Fibroblast of skin of right biceps (primary cell): ENCODE measurements at places on chromosomes 1 and 21.

DNA sequence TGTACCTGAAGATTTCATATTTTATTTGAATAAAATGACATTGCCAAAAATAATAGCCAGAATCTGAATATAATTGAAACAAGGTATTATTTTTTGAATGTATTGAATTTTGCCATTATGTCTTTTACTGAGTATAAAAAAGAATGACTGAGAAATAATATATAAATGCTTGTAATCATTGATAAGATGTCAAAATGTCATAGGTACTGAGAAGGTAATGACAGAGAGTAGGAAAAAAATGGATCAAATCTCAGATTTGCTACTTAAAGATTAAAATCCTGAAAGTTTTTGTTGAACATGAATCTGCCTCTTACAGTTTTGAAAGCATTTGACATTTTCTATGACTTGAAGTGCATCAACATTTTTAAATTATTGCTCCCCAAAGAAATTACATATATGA lies 1069.9 kb upstream of the ADGRL4 start:
- no peak for DNase-seq

- DNase-seq: no peak
These were observed 784.4 kb upstream of the ADGRL4 start for GRCh38 chr1:79790950-79791349.

- peak; percentile 80 for DNase-seq
These were observed 80.3 kb downstream of the RNF220 start for GRCh38 chr1:44485229-44485933.

DNA sequence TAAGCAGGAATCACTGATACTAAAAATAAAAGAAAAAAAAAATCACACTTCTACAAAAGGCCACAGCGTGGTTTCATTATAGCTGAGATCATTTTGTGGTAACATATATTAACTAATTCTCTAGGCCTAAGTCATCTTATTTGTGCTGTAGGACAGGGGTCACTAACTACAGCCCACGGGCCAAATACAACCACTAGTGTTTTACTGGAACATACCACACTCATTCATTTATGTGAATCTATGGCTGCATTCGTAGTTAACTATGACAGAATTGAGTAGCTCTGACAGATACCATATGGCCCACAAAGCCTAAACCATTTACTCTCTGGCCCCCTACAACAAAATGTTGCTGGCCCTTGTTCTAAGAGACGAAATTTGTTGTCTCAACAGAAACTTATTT lies 224.4 kb downstream of the VAV3 start:
- no peak for DNase-seq

DNA sequence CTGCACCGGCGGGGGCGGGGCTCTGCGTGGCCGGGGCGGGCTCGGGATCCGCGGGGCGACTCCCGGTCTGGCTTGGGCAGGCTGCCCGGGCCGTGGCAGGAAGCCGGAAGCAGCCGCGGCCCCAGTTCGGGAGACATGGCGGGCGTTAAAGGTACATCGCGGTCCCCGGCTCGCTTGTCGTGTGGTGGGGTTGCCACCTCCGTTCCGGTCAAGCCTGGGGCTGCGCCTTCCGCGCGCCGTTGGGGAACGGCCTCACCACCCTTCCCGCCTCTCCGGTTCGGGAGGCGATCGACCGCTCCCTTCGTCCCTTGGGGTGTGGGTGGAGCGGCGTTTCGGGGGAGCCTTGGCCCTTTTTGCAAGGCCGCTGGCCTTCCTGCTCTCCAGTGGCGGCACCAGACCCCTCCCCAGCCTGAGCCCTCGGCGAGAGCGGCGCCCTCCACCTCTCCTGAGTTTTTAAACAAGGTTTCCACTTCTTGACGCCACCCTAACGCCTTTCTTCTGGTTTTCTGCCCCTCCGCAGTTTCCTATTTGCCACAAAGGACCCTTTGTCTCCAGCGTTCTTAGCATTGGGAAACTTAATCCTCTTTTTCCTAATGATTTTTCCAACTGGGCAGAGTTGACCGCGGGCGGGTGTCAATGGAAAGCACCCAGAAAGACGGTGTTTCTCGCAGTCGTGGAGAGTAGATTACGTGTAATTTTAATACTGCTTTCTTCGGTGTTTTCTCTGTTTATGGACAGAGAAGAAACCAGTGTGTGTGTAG lies at the start of the genes LEPR and LEPROT:
Gene LEPR (plus strand): TSS at position 79 of the 761 bp plus-strand sequence. CDS start 144,898 bp downstream, outside the sequence.
Gene LEPROT (plus strand): TSS at position 79 of the 761 bp plus-strand sequence. CDS start 57 bp downstream, at position 136.
- DNase-seq: no peak

- peak; percentile 39 for DNase-seq
These were observed 90.3 kb downstream of the SCMH1 start for GRCh38 chr1:41151846-41152245.

- peak; percentile 74 for DNase-seq
These were observed 55.8 kb downstream of the SLC9A1 start for GRCh38 chr1:27099135-27099586.

DNA sequence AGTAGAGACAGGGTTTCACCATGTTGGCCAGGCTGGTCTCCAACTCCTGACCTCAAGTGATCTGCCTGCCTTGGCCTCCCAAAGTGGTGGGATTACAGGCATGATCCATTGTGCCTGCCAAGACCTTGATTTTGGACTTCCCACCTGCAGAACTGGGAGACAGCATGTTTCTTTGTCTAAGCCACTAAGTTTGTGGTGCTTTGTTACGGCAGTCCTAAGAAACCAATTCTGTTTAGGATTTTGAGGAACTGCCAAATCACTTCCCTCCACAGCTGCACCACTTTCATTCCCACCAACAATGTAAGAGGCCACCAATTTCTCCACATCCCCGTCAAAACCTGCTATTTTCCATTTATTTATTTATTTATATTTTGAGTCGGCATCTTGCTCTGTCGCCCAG lies 46.1 kb downstream of the CHAF1B start:
- no peak for DNase-seq

DNA sequence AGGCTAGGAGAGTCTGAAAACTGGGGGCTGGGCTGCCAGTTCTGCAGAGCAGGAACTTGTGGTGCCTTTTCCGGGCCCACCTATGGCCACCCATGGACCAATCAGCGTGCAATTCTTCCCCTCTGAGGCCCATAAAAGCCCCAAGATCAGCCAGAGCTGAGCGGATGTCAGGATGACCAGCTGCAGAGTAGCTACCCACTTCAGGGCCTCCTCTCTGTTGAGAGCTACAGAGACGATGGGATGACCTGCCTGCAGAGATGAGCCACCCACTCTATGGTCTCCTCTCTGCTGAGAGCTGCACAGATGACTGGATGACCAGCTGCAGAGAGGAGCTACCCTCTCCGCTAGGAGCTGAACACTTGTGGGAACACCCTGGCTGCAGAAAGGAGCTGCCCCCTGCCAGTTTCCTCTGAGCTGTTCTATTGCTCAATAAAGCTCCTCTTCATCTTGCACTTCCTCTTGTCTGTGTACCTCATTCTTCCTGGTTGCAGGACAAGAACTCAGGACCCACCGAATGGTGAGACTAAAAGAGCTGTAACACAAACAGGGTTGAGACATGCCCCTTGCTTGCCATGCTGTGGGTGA lies 12.8 kb upstream of the AADACL4 start:
- DNase-seq: no peak

DNA sequence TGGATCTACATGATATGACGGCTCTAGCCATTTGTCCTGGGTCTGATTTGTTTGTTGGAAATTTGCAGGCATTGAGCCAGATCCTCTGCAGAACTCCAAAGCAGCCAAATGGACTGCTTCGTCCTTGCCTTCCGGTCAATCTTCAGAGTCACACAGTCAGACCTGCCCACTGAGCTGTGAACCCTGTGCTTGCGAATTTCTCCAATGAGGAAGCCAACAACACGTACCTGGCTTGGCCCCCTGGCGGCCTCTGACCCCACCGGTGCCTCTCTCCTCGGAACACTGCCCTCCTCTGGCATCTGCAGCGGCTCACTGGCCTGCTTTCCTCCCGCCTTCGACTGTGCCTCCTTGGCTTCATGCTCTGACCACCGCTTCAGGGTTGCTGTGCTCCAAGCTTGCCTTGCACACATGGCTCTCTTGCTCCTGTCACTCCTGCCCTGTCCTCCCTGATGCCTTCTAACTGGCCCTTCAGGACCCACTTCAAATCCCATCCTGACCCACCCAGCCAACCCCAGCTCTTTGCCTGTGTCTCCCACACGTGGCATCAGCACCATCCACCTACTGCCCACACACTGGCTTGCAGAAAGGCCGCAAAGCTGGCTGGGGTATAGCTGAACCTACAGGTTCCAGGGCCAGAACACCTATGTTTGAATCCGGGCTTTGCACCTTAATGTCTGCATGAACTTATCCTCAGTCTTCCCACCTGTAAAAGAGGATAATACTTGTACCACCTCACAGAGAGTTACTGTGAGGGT lies 128.2 kb downstream of the KCNN3 start:
- DNase-seq: no peak

DNA sequence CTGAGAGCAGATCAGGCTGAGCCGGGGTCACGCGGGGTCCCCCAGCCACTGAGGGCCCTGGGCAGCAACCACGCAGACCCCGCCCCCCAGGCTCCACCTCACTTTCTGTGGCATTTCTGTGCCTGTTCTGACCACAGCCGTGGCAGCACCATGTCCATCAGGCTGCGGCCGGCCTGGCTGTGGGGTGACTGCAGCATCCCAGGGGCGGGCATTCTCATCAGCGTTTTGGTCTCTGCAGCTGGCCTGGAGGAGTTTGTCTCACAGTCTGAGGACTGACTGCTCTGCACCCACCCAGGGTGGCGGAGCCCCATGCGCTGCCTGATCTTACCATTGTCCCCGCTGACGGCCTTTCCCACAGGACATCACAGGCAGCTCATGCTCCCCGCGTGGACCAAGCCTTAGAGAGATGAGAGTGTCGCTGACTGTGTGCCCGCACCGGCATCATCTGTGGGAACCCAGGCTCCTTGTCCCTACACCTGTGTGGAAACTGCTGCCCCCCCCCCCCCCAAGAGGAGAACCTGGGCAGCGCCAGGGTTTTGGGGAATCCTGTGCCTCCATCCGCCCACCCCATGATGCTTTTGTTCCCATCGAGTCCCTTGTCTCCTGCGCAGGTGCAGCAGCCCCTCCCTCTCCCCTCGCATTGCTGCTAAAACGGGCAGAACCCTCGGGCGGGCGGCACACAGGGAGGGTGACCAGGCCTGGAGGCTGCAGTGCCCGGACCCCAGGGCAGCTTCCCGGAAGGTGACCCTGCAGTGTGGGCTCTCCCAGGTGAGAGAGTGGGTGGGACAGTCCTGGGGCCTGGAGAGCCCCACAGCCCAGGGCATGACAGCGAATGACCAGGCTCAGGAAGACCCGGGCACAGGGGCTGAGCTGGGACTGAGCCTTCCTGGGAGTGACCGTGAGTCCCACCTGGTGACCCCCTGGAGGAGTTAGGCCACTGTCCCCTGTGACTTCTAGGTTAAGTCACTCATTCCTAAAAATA lies 1.8 kb downstream of the KRTAP10-1 start:
- DNase-seq: no peak

DNA sequence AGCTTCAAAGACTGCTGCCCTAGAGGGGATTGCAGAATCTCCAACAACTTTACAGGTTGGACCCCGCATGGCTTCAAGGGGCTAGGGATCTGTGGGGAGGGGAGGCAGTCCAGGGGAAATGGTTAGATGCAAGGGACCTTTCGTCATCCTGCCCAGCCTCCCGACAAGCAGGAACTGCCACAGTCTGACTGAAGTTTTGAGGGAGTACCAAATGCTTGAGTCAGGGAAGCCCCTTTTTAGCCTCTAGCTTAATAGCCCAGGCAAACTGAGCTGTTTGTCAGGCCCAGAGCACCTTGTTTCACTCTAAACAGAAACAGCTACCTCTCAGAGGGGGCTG lies 1.1 kb downstream of the TOR3A start:
- DNase-seq: peak; percentile 49

DNA sequence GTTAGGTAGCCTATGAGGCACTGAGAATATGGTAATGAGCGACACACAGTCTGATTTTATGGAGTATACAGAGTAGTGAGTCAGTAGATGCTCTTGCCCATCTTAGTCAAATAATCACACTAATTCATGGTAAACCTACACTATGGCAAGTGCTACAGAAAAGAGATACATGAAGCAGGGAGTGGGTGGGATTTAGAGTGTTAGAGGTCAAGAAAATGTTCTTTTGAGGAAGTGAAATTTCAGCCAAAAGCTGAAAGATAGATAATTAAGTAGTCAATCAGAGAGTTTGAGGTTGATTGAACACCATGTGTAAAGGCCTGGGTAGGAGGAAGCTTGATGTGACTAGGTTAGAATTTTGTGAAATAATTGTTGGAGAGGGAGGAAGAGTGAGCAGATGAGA lies 14.7 kb downstream of the MDM4 start:
- no peak for DNase-seq

DNA sequence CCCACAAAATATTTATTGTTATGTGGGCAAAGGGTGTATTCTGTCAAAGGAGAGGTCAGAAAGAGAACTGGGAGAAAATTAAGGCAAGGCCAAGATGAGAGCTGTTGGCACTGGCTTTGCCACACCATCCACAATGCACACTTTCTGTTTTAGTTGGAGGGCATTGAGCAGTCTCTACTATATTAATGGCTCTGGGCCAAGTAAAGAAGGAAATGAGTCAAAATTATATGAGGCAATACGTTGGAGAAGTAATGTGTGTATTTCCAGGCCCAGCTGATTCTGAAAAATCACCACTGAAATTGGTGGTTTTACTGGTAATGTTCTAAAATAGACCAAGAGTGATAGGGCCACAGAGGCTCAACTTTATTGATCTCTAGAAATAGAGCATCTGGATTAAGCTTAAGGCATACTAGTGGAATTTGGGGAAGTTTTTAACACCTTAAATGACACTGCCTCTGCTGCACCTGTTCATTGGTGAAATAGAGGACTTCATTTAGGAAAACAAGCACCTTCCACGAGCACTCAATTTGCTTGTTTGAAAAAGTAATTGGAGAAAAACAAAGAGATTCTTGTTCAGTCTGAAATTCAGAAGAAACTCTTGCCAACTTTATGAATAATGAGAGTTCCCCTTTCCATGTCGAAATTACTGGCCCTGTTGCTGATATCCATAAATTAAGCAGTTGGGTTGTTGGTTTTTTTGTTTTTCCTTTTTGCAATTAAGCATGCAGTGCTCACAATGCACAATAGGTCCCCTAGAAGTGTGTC lies 424.9 kb downstream of the ADGRL2 start:
- peak; percentile 46 for DNase-seq

DNA sequence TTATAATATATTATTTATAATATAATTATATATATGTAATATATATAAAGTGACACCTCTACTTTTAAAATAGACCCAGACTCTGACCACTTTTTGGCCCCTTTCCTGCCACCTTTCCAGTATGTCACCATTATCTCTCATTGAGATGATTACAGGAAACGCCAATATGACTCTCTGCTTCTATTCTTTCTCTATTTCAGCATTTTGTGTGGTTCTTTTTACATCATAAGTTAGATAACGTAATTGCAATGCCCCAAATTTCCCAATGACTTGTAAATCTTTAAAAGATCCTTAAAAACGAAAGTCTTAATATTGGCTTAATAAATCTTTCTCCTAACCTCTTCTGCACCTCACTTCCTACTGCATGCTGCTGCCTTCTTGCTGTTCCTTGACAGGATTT lies 8.1 kb upstream of the GBP5 start:
- no peak for DNase-seq

DNA sequence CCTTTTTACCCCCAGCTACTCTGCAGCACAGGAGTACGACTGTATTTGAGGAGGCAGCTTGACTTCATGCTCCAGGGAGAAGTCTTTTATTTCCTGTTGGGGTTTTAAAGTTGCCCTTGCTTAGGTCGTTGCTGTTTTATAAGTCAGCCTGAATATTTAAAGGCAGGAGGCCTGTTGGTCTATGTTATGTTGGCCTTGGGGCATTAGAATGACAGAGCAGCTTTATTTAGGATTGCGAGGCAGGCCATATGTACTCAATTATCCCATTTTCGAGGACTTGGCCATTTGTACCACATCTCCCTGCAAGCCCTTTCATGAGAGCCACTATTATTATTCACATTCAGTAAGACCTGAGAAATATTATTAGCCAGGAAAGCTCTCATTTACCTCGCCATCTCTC lies 47.0 kb downstream of the KIF26B start:
- DNase-seq: no peak
